ENCODE measurements at places on chromosomes 3 and 15. TPM values are rescaled to one million over a fixed set of nuclear protein-coding genes. Genes with fewer than 3 reads are reported as not detected.

GRCh38 chr3:86563400-86563970 is 427.5 kb downstream of the VGLL3 start:
- no peaks in the 10 kb centered on the region for H3K27me3 ChIP-seq
- no peak overlapping the region for H3K27ac ChIP-seq
- H3K4me1 ChIP-seq, result no peaks in the 10 kb centered on the region
- no peak overlapping the region for H3K4me3 ChIP-seq

- no peak overlapping the region for H3K27ac ChIP-seq
- DNase-seq, result no peak
- H3K4me1 ChIP-seq, result no peaks in the 10 kb centered on the region
Measured at GRCh38 chr15:67579164-67579563, 36.7 kb downstream of the MAP2K5 start.

DNA sequence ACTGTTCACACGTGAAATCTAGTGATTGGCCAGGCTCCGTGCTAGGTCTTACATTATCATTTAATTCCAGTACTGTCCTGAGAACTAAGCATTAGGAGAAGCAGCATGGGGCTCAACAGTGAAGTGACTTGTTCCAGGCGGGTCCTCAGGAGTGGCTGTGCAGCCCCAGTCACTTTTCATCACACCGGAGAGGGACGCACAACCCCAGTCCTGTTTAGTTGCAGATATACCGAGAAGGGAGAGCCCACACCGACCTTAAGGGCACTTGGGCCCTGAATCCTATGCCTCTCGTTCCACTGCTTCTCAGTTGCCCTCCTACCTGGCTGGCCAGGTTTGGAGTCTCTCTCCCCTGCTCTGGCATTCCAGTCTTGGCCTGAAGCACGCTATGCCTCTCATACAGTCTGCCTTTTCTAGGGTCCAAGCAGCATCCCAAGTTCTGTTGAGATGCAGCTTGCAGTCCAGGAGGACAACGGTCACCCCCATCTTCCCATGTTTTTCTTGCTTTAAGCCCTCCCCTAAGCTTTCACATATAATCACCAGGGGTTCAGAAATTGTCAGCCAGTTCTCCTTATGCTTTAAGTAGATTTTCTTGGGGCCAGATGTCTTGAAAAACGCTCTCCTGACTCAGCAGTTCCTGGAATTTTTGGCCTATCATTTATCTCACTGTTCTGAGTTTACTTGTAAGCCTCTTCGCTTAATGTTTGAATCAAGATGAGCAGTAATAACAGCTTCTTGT is 10.1 kb downstream of the FAM131A start:
- no peak for DNase-seq
- no peaks in the 10 kb centered on the region for H3K27me3 ChIP-seq
- no peaks in the 10 kb centered on the region for H3K4me1 ChIP-seq
- H3K27ac ChIP-seq, result no peak overlapping the region

DNA sequence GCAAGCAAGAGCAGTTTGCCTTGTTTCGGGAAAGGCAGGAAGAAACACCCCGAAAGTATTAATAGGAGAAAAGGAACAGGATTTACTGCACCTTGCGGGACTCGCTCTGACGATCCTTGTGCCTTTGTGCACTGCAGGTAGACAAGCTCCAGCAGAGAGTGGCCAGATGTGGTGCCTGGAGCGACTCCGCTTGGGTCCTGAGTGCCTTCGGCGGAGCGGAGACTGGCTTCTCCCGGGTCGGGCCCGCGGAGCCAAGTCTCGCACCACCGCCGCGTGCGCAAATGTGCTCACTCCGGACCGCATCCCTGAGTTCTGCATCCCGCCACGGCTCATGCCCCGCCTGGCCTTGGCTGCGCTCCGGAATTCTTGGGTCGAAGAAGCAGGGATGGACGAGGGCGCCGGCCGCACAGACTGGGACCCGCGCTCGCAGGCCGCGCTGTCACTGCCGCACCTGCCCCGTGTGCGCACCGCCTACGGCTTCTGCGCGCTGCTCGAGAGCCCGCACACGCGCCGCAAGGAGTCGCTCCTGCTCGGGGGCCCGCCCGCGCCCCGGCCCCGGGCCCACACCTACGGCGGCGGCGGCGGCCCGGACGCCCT is 769 bp downstream of the C2CD4A start:
- H3K27me3 ChIP-seq, result no peaks in the 10 kb centered on the region
- H3K4me1 ChIP-seq, result peaks cover 13% of the 10 kb centered on the region
- H3K36me3 ChIP-seq, result no peaks in the 10 kb centered on the region
- no peak overlapping the region for H3K27ac ChIP-seq

GRCh38 chr3:65153850-65154512 is 466.2 kb upstream of the ADAMTS9 start:
- no peaks in the 10 kb centered on the region for H3K27me3 ChIP-seq
- no peaks in the 10 kb centered on the region for H3K36me3 ChIP-seq
- no peak overlapping the region for H3K4me3 ChIP-seq
- DNase-seq, result no peak

MUC20 gene
- 5.5 TPM for total RNA-seq

SOX14 gene
- total RNA-seq, result not detected

Measured in right lobe of liver (tissue), 6 donors.